T-helper 22 cell (primary cell): ENCODE measurements at places on chromosomes 13 and 19.
A peak's percentile ranks its signal among the peaks of the same experiment; 100 is the strongest.

- DNase-seq: no peak
Observed at GRCh38 chr19:13002166-13002898, 7.1 kb downstream of the NFIX start.

DNA sequence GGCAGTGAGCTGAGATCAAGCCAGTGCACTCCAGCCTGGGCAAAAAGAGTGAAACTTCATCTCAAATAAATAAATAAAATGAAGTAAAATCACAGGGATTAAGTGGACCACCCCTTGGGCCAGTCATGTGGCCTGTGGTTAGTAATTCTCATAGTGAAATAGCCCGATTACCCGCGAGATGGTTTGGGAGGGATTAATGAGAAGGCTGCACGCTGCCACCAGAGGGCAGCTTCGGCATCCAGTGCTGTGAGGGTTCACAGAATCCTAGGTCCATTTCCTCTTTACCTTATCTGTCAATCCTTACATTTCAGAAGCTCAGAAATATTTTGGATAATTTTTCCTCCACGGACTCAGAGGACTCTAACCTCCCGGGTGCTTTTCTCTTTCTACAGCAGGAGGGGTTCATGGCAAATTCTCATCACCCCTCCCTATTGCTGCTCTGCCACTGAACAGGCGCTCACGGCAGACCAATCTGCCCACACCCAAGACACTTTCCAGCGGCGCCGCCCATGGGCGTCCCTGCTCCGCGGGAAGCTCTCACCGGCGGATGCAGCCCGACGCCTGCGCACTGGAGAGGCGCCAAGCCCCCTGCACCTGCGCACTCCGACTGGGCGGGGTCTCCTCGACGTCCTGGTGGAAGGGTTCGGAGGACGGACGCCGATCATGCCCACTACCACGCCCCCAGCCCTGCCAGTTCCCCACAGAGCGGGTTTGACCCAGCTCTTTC is 11.0 kb downstream of the ZNF835 start:
- DNase-seq: no peak

GRCh38 chr13:110714797-110715394 is 1.4 kb downstream of the ING1 start:
- peak; percentile 27 for DNase-seq

DNA sequence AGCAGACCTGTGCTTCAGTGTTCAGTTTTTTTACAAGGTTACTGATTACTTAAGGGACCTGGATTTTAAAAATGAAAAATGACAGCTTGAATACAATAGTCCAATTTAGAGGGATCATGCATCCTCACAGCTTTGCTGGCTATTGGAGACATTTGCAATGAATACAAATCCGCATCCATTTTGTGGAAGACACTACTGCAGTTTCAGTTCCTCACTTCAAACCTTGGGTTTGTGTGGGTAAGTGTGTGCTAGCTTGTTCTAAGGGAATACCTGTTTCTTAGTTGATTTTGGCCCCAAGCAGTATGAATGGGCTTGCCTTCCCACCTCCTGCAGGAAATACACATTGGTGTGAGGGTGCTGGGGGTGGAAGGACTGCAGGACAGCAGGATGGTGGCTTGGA is 222.4 kb downstream of the OLFM4 start:
- no peak for DNase-seq

GRCh38 chr13:73876323-73876722 is 257.9 kb downstream of the KLF12 start:
- DNase-seq: no peak

GRCh38 chr19:49497789-49498103 is 1.5 kb downstream of the RPS11 start:
- DNase-seq: no peak

DNA sequence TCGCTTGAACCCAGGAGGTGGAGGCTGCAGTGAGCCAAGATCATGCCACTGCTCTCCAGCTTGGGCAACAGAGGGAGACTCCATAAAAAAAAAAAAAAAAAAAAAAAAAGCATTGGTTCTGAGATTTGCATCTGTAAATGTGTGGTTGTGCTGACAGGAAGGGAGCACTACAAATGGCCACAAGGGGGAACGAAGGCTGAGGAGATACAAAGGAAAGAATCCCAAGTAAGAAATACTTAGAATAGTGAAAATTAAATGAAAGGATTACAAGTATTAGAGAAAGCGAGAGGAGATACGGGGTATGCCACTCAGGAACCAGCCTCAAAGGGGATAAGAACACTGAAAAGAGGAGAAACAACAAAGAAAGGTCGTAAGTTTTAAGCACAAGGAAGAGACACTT is 284.9 kb downstream of the KLF12 start:
- no peak for DNase-seq

GRCh38 chr19:46551164-46551563 is 50.0 kb upstream of the CALM3 start:
- DNase-seq: no peak

DNA sequence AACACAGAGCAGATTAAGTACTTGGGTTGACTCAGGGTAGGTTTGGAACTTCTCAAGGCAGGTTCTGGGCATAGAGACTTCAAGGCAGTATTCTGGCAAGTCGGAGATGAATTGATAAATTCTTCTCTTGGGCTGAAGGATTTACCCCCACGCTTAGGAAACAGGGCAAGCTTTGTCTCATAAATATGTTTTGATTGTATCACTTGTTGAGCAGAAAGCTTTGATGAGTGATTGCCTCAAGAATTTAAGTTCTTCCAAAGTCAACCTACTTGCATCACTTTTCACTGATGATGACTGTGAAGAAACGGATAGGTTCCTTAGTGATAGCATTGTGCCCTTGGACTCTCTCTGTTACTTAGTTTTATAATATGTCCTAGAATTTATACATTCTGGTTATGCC is 258.6 kb upstream of the DACH1 start:
- DNase-seq: no peak

GRCh38 chr19:50047671-50048070 is 21.9 kb downstream of the ZNF473 start:
- no peak for DNase-seq

- DNase-seq: no peak
Observed at GRCh38 chr19:51740356-51740755, 11.3 kb downstream of the FPR1 start.

GRCh38 chr13:25717666-25718197 is 334.1 kb downstream of the SHISA2 start:
- no peak for DNase-seq

GRCh38 chr13:89199138-89199537 is 1528.0 kb downstream of the SLITRK5 start:
- DNase-seq: no peak

DNA sequence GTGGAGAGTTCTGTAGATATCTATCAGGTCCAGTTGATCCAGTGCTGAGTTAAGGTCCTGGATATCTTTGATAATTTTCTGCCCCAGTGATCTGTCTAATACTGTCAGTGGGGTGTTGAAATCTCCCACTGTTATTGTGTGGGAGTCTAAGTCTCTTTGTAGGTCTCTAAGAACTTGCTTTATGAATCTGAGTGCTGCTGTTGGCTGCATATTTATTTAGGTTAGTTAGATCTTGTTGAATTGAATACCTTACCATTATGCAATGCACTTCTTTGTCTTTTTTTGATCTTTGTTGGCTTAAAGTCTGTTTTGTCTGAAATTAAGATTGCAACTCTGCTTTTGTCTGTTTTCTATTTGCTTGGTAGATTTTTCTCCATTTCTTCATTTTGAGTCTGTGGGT is 15.4 kb downstream of the AP1M1 start:
- DNase-seq: no peak

DNA sequence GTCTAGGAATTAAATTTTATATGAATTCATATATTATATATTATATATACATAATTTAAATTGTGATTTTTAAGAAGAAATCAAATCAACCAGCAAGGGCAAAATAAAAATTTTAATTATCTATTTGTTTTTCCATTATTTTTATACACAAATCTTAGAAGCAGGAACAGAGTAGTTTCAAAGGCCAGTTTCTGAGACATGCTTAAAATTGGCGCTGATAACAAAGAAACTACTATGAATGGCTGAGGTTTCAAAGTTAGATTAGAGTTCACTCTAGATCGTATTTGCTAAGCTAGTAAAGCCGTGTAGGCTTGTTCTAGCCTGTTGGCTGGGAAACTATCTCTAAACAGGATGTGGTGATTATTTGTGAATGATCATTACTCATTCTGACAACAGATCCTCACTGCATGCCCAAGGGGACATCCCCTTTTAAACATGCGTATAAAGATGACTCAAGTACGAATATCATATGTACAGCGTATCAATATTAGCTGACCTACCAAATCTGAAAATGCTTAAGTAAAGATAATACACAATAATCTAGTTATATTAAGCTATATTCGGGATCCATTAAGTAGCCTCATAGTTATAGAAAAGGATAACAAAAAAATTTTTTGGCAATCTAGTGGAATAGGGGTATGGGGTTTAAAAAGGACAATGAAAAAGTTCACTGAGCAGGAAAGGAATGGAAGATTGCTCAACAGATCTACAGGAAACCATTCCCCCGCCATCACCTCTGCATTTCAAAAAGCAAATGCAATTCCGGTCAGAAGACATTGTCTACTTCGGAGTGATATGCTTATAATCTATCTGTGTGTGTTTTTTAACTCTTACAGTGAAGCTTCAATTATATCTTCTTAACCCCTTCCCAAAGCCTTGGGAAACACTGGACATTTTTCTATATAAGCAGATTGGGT is 150.1 kb downstream of the SHISA2 start:
- peak; percentile 29 for DNase-seq

- DNase-seq: no peak
Observed at GRCh38 chr19:38337360-38337653, 1.7 kb downstream of the CATSPERG start.

DNA sequence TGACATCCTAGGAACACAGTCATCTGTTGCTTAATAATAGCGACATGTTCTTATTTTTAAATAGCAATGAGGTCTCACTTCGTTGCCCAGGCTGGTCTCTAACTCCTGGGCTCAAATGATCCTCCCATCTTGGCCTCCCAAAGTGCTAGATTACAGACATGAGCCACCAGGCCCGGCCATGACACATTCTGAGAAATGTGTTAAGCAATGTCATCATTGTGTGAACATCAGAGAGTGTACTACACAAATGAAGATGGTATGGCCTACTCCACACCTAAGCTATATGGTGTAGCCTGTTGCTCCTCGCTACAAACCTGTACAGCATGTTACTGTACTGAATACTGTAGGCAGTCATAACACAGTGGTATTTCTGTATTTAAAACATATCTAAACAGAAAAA is 24.6 kb upstream of the GARRE1 start:
- no peak for DNase-seq

- DNase-seq: no peak
Observed at GRCh38 chr19:41799444-41800000, 3.1 kb downstream of the CEACAM3 start.

GRCh38 chr13:21619633-21620220 is 15.8 kb upstream of the MICU2 start:
- no peak for DNase-seq
